Activated gamma-delta T cell treated with Interleukin-2 at 50 U/mL for 16 hours (primary cell): ENCODE measurements at places on chromosomes 1 and 21.

DNA sequence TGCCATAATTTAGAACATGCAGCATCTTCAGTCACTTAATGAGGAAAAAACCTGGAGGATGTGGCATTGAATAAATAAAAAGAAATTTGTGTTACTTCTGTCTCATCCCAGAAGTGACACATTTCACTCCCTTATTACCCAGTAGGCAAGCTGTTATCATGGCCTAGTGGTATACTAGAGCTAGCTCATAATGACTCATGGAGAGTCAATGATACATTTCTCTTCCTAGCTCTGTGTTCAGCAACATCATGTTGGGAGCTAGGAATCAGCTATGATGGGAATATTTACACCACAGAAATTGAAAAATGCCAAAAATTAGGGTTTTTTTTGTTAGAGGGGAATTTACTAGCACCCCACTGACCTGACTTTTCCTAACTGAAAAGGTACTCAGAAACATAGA lies 182.7 kb downstream of the HMCN1 start:
- no peak for DNase-seq

DNA sequence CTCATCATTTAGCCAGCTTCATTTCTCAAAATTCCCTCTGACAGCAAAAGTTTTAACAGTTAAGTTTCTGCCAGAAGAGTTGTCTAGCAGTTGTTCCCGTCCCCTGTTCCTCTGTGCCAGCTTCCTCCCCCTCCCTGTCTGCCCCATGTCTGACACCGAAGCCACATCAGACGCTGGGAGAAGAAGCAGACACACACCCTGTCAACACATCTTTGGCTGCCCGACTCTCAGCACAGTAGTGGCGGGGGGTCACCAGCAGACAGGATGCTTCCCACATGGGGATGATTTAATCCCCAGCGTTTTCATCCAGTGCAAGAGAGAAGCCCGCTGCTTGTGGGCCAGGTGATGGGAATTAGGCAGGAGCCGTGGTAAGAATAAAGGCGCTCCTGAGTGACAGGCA lies 379.4 kb upstream of the RUNX1 start:
- DNase-seq: peak; percentile 28

DNA sequence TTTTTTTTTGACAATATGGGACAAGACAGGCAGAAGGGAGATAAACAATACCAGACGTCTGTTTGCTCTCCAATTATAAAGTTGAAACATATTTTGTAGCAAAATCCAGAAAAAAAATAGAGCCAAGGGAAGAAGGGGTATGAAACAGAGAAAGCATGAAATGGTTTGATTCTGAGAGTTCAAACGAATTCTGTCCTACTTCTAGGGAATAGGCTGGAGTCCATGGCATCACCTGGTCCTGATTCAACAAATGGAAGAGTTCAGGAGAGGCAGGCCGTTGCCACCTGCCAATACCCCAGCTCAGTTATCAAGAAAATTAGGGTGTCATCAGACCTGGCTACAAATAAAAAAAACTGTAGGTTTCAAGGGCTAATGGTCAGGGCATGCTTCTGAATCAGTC lies 71.8 kb downstream of the CLSTN1 start:
- no peak for DNase-seq

DNA sequence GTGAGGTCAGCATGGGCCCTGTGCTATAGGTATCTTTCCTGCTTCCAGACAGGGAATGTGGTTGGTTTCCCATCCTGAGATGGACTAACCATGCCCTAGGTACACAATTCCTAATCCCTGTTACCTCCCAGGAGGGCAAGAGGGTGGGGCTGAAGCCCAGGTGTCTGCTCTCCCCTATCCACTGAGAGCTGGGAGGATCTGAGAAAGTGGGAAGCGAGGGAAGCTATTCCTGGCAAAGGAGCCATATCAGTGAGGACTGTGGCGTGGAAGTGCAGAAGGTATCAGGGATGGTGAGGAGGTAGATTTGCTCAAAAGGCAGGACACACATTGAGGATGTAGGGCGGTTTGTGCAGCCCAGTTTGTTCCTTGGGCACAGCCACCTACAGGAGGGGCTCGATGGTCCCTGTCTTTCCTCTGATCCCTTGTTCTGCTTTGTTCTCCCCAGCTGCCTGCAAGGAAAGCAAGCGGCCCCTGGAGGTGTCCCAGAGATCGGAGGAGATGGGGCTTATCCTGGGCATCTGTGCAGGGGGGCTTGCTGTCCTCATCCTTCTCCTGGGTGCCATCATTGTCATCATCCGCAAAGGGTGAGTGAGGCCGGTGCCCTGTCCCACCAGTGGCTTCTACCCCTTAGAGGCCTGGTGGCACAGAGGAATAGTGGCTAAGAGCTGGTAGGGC lies 48.1 kb downstream of the PTPRU start:
- DNase-seq: no peak

GRCh38 chr1:205446828-205447227 lies 9.0 kb downstream of the BLACAT1 start:
- DNase-seq: no peak

GRCh38 chr1:83692524-83693381 lies 306.2 kb downstream of the TTLL7 start:
- no peak for DNase-seq

GRCh38 chr1:15459771-15460707 lies 3.5 kb downstream of the CELA2A start:
- no peak for DNase-seq

DNA sequence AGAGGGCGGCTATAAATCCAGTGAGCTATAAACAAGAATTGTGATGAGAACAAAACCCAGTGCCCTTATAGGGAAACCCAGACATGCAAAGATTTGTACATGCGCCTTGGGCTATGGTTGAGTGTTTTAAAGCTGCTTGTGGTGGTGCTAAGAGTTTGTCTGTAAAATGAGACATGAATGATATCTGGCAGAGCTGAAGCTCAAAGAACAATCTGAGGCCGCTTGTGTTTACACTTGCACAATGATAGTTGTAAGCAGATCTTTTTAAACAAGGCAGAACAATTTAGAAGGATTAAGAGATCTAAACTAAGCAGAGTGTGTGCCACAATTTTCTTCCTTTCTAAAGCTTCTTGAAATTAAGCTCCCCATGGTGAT lies 80.4 kb upstream of the ADAMTS5 start:
- no peak for DNase-seq

GRCh38 chr1:162014202-162014601 lies 9.5 kb downstream of the OLFML2B start:
- DNase-seq: no peak

- DNase-seq: no peak
Observed at GRCh38 chr1:32398401-32398800, 4.2 kb upstream of the BSDC1 start.

- DNase-seq: no peak
Observed at GRCh38 chr21:42670884-42671283, 17.5 kb downstream of the PDE9A start.

DNA sequence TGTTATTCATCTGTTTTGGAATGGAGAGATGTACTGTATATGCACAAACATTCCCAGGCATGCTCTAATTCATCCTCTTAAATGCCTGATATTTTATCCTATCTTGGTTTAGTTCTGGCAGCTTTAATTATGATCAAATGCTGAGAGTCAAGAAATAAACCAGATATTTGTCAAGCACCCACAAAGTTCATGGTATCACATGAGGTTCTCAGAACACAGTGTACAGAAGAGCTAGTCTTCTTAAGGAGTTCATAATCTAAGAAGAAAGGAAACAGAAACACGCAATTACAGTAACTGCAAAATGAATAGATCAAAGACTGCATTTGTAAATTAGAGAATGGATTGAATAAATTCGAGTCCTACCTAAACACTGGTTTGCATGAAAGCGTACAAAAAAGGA lies 58.3 kb upstream of the KCNH1 start:
- no peak for DNase-seq

GRCh38 chr1:12409681-12410080 lies 179.9 kb downstream of the VPS13D start:
- DNase-seq: no peak

DNA sequence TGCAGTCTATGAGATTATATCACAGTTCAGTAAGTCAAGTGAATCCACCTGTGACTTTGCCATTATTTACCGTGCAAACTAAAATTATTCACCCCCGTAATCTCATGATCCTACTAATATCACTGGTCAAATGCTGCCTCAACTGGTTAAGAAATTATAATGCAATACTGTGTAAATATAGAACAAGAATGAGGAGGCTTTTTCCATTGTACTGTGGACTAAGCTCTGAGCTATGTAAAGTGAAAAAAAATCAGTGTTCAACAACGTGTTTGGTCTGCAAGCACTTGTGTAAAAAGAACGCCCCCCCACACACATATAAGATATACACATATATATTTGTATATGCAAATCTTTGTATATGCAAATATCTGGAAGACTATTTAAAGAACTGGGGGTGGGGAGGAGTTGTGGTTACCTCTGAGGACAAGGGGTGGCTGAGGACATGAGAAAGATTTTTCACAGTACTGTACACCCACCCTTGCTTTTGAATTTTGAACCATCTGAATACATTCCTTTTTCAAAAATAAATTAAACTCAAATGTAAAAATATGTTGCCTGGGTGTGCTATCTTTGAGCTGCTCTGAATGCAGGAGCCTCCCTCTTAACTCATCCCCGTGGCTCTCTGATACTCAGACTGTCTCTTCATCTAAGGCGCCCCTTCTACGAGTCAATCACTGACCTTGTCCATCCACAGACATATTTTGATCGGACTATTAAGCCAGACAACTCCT lies 57.0 kb downstream of the PTP4A2 start:
- DNase-seq: no peak

GRCh38 chr1:38003261-38004250 lies 1.8 kb downstream of the FHL3 start:
- DNase-seq: no peak

GRCh38 chr21:46421756-46422555 lies 36.7 kb upstream of the DIP2A start:
- no peak for DNase-seq

DNA sequence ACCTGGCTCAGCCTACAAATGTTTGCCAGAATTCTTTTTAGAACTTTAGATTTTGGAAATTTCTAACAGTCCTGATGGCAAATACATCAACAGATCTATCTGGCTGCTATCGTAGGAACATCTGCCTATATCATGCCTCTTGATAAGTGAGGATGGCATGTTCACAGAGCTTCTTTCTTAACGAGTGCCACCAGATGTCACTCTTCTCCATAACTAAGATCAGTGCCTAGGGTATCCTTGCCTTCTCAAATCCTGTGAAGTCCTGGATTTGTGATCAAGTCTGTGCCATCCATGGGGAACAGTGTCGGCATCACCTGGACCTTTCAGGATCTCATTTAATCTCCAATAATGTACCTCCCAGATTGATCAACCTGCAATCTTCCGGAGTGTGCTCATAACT lies 36.5 kb upstream of the CD5L start:
- no peak for DNase-seq

DNA sequence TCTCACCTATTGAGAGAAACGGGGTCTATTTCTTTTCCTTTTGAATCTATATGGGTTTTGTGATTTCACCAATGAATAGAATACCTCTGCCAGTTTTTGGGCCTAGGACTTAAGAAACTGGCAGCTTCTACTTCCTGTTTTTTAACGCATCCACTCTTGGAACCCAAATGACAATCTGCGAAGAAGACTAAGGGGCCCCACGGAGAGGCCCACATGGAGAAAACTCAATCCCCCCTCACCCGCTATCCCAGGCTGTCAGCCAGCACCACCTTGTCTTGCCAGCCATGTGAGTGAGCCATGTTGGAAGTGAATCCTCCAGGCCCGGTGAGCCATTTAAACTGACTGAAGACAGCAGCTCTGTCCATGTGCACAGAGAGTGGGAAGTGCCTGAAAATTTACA lies 3.6 kb upstream of the HENMT1 start:
- DNase-seq: no peak

GRCh38 chr21:37582590-37582989 lies 216.0 kb downstream of the DYRK1A start:
- DNase-seq: no peak

DNA sequence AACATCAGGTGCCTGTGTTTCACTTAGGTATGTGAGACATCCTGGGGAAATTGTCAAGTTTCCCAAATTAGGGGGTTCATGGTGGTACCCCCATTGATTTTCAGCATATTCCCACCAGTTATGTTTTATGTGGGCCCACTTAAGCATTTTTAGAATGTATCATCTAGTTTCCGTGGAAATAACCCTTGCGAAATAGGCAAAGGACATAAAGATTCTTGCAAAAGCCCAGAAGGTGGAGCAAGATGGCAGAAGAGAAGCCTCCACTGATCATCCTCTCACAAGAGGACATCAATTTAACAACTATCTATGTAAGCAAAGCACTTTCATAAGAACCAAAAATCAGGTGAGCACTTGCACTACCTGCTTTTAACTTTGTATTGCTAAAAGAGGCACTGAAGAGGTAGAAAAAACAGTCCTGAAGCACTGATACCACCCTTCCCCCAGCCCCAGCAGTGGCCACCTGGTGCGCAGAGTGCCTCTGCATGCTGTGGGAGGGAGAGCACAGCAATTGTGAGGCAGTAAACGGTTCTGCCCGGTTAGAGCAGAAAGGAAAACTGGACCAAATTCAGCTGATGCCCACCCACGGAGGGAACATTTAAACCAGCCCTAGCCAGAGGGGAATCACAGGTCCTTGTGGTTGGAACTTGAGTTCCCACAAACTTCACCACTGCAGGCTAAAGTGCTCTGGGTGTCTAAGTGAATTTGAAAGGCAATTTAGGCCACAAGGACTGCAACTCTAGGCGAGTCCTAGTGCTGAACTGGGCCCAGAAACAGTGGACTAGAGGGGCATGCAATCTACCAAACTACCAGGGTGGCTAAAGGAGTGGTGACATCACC lies 23.2 kb downstream of the MCOLN2 start:
- no peak for DNase-seq

- peak; percentile 24 for DNase-seq
Observed at GRCh38 chr1:6198646-6199297, 623 bp downstream of the RPL22 start.

- no peak for DNase-seq
Observed at GRCh38 chr1:234920136-234920842, 208.3 kb downstream of the TOMM20 start.

DNA sequence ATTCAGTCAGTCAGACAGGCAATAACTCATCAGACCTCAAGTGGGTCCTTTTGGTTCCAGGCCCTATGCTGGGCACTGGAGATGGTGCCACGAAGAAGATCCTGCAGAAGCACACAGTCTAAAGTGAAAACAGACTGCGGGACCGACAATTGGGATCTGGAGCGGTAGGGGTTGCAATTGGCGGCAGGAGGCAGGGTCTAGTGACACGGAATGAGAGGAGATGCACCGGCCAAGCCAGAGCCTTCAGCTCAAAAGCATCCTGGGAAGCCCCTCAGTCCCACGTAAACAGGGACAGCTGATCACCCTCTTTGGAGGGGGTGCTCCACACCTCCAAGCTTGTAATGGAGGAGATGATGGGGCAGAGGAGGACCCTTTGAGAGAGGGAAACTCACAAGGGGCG lies 56.2 kb downstream of the KLHDC7A start:
- DNase-seq: no peak
